BJ (cell line): ENCODE measurements at places on chromosomes 4 and X.

DNA sequence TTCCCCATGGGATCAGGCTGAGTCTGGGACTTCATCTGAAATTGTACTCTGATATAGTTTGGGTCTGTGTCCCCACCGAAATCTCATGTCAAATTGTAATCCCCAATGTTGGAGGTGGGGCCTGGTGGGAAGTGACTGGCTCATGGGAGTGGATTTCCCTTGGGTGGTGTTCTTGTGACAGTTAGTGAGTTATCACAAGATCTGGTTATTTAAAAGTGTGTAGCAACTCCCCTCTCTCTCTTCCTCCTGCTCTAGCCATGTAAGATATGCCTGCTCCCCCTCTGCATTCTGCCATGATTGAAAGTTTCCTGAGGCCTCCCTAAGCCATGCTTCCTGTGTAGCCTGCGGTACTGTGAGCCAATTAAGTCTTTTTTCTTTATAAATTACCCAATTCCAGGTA is 61.0 kb downstream of the RASGEF1B start:
- DNase-seq, result no peak

GRCh38 chr4:94806376-94806775 is 48.6 kb downstream of the BMPR1B start:
- DNase-seq, result no peak

GRCh38 chr4:15171725-15172124 is 169.4 kb downstream of the CPEB2 start:
- no peak for DNase-seq

- peak; percentile 45 for DNase-seq
Measured at GRCh38 chrX:66638591-66639500, at the start of gene EDA2R. Gene EDA2R, minus strand, starts transcription at chrX:66639078. Its CDS starts 23,058 bp downstream, at chrX:66616020.

DNA sequence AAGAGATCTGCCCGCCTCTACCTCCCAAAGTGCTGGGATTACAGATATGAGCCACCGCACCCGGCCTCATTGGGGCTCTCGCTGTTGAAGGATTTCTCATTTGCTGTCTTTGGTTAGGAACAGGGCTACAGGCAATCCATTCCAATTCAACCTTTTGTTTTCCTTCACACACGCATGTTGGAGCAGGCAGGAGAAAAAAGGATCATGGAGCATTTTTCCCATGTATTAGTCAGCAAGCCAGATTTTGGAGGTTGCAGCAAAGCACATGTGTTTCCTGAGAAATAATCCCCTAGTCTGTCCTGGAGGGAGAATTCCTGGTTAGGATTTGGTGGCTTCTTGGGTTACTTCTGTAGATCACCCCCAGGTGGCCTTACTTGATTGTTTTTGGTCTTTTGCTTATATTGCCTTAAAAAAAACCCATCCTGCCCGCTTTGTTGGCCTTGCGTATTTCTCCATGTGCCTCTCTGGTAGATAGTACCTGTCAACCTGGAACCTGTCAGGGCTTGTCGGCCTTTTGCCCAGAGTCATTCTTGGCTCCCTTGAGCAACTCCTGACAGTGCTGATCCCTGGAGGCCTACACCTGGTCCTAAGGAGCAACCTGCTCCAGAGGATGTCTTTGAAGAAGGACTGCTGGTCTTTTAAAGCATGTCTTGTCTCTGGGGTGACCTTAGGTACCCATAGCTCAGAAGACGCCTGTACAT is 82.4 kb upstream of the CLCN4 start:
- no peak for DNase-seq

- no peak for DNase-seq
Measured at GRCh38 chr4:37644962-37645361, 41.2 kb downstream of the RELL1 start.

- no peak for DNase-seq
Measured at GRCh38 chr4:179698321-179698720, 2256.1 kb upstream of the AGA start.

GRCh38 chr4:141132072-141132708 is 1.1 kb downstream of the RNF150 start:
- no peak for DNase-seq

DNA sequence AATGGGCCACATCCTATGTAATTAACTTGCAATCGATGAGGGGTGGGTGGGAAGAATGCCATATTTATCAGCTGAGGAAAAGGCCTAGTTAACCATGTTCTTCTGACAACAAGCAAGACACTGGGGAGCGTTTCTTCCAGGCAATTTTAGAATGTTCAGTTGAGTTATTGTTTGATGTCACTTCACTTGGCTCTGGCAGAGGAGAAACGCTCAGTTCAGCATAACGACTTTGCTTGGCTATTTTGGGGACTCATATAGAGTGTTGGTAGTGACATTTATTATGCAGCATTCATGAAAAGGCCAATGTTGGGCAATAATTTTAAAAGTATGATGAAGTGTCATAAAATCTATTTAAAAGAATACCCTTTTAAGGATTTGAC is 648 bp downstream of the SYNPO2 start:
- DNase-seq, result no peak

DNA sequence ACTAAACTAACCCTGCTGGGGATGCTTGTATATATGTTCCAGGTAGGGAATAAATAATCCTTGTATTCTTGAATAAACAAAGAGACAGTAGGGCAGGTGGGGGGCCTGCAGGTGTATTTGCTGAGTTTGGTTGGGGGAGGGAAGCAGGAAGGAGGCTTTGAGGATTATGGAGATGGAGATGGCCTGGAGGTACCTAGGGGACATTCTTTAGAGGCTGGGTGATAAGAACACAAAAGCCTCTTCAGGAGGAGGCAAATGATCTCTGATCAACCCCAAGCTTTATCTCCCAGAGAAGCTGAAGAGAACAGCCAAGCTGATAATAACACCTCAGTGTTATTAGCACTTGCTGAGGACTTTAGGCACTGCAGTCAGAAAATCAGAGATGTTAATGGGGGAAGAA is 187.7 kb downstream of the MGST2 start:
- DNase-seq, result no peak

DNA sequence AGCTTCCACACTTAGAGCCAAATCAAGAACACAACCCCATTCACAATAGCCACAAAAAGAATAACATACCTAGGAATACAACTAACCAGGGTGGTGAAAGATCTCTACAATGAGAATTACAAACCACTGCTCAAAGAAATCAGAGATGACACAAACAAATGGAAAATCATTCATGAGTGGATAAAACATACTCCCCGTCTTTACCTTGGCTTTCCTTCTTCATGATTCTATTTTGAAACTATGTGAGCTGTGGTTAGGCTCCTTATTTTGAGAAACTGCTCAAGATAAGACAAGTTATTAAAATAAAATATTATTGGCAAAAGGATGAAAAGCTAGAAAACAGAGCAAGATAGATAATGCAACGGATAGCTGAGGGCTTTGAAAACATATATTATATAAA is 598.1 kb upstream of the FAT1 start:
- no peak for DNase-seq

DNA sequence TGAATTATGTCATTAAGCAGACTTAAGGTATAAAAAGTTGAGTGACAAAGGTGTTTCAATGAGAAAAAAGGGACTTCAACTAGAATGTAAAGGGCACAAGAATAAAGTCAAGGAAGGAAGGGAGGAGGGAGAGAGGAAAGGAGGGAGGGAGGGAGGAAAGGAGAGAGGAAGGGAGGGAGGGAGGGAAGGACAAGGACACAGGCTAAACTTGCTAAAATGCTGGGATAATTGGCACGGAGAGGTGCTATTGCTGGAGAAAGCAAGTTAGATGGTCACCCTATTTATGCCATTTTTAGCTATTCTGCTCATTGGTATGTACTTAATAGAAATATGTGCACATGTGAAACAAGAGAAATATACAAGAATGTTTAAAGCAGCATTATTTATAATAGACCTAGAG is 44.9 kb upstream of the SPP1 start:
- no peak for DNase-seq

GRCh38 chrX:431056-431455 is 44.3 kb upstream of the PPP2R3B start:
- no peak for DNase-seq

DNA sequence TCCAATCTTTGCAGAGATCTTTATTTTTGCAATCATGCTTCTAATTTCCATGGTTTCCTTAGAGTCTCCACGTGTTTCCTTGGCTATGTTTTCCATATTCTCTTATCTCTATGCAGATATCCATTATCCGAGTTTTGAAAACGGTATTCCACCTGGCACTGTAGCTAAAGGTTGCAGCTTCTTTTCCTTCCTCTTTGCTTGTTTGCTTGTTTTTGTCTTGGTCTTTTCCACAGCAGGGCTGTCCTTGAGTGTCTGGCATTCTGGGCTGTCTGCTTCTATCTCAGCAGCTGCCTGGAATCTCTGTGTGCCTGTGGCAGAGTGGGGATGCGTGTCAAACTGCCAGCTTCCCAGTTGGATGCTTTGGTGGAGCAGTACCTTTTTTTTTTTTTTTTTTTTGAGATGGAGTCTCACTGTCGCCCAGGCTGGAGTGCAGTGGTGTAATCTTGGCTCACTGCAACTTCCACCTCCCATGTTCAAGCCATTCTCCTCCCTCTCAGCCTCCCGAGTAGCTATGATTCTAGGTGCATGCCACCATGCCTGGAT is 46.9 kb downstream of the WFS1 start:
- DNase-seq, result no peak

GRCh38 chrX:106917830-106918500 is 2.2 kb upstream of the CLDN2 start:
- DNase-seq, result no peak

GRCh38 chr4:26785810-26786209 is 74.8 kb upstream of the STIM2 start:
- no peak for DNase-seq

DNA sequence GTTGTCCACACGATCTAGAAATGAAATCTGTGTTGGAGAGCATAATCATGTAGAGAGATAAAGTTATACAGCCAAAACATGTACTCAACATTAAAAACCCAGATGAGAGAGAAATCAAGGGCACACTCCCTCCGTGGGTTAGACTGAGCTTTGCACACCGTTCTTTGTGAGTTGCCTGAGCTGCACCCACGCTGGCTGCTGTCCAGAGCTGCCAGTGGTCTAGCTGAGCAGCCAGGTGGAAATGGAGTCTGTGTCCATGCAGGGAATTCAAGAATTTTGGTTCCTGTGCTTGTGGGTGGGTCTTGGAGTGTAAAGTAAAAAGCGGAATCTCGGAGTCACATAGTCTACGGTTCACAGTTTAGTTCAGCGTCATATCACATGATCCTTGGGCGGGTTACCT is 84.6 kb downstream of the GPR143 start:
- no peak for DNase-seq

DNA sequence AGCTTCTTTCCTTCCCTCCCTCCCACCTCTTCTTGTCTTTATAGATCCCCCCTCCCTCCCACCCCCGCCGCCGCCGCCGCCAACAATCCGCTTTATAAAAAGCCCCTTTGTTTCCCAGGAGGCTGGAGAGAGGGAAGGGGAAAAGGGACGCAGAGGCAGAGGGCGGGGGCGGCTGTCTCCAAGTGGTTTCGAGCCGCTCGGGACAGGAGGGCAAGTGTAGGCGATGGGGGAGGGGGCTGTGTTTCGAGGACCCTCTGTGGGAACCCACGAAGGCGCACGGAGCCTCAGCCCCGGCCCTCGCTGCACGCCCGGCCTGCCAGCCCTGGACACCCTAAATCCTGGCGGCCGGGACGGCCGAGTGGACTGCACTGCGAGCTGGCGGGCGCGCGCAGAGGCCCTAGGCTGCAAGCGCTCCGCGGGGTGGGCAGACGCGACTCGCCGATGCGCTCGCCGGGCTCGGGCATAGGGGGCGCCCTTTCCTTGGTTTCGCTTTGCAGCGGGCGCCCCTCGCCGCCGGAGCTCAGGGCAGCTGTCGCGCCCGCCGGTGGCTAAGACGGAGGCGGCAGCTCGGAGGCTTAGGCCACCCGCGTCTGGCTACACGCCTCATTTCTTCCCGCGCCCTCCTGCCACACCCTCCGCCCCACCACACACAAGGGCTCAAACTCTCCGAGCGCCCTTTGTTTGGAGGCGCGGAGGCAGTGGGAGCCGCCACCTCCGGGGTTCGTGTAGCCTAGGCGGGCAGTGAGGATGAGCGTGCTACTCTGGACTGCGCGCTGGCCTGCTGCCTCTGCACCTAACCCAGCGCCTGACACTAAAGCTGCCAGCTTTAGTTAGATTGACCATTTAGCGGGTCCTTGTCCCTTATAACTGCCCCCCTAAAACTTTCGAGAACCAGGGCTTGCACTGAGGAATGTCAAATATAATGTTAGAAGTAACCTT is 2.2 kb downstream of the MAMLD1 start:
- no peak for DNase-seq

- DNase-seq, result no peak
Measured at GRCh38 chrX:106615041-106615440, 3.3 kb downstream of the RADX start.

- DNase-seq, result no peak
Measured at GRCh38 chr4:150355858-150356455, 226.0 kb upstream of the MAB21L2 start.

- DNase-seq, result no peak
Measured at GRCh38 chrX:27380163-27380845, 82.8 kb downstream of the PPP4R3C start.

DNA sequence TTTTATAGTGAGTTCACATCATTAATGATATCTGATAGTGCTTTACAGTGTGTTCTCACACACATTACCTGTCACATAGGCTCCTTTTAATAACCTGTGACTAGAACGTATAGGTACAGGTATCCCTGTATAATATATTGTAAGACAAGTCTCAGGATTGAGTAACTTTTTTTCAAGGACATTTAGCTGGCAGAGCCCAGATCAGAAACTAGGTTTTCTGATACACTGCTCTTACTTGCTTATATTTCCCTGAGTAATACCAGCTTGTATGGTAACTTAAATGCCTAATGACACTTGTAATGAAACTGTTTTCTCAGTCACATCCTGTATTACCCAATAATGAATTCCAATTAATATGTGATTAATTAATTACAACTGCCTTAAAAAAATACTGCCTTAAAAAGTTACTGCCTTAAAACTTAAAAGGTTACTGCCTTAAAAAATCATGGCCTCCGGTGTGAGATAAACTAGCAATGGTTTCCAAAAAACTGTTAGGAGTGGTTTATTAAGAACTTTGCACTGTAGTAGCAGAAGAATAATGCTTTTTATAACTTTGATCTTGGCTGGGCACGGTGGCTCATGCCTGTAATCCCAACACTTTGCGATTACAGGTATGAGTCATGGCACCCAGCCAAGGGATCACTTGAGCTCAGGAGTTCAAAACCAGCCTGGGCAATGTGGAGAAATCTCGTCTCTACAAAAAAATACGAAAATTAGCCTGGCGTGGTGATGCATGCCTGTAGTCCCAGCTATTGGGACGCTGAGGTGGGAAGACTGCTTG is 11.9 kb downstream of the COPS4 start:
- no peak for DNase-seq

- DNase-seq, result no peak
Measured at GRCh38 chr4:172155838-172156345, 342.7 kb downstream of the GALNTL6 start.

- no peak for DNase-seq
Measured at GRCh38 chr4:11259837-11260236, 168.9 kb downstream of the HS3ST1 start.

DNA sequence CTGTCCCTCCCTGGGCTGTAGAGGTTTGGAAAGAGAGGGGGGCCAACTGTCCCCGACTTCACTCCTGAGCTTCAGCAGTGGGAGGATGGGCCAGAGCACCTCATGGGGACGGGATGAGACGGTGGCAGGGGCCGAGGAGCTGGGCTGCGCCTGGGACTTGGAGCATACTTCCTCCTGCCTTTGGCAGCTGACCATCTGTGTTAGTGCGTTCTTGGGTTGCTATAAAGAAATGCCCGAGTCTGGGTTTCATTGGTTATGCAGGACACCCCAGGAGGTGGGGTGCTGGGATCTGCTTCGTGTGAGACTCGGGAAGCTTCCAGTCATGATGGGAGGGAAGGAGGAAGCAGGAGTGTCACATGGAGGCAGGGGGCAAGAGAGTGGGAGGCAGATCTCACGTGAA is 7.4 kb downstream of the PSAPL1 start:
- DNase-seq, result no peak
